ENCODE measurements at places on chromosomes 13 and 19.

GRCh38 chr19:6667114-6667627 lies 2.8 kb downstream of the TNFSF14 start:
- DNase-seq = no peak

GRCh38 chr19:13051557-13052165 lies 51.0 kb downstream of the LYL1 start:
- no peak for DNase-seq

- no peak for DNase-seq
These were observed 1.0 kb downstream of the FBL start for GRCh38 chr19:39845172-39845571.

GRCh38 chr19:15187026-15188007 lies 13.5 kb downstream of the NOTCH3 start:
- DNase-seq = no peak

DNA sequence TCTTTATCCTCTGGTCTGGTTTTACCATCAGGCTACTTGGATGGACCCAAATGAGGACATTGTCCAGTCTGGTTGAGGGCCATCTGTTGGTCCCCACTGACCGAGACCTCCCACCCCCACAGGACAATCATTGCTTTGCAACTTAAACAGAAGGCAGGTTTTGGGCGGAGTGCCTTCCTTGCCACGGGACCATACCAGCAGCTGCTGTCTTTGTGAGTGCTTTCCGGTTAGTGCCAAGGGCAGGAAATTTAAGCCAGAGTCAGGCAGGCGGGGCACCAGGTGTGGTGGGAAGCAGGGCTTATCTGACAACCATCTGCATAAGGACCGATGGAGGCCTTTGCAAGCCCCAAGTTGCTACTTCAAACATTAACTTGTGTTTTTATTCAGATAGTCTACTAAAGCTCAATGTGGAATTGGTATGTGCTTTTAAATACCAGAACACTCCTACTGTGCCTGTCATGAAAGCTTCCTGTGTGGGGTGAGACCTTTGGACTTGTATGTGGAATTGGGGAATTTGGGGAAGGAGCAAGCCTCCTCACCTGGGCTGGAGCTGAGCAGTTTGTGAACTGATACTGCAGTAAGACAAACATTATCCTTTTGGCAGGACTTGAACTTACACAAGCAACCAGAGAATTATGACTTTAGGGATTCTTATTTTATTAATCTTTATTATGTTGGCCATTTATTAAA lies 39.3 kb upstream of the UBE2L5 start:
- DNase-seq = no peak

- no peak for DNase-seq
These were observed 7.5 kb upstream of the MPV17L2 start for GRCh38 chr19:18185538-18185937.

GRCh38 chr19:30086916-30087315 lies 144.9 kb downstream of the URI1 start:
- no peak for DNase-seq

DNA sequence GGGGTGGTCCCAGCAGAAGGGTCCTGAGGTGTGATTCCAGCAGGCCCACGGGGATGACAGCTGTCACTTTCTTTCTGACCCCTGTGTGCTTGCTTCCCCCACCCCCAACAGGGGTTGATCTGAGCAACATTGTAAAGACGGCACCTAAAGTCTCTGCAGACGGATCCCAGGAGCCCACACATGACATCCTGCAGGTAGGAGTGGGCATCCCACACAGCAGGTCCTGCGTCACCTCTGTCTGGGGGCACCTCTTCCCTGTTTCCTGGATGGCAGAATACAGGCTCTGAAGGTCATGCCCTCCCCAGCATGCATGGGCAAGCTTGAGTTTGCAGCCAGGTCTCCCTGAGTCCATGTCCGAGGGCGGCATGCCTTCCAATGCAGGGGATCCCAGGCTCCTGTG lies 10.5 kb downstream of the ARMC6 start:
- DNase-seq = no peak

DNA sequence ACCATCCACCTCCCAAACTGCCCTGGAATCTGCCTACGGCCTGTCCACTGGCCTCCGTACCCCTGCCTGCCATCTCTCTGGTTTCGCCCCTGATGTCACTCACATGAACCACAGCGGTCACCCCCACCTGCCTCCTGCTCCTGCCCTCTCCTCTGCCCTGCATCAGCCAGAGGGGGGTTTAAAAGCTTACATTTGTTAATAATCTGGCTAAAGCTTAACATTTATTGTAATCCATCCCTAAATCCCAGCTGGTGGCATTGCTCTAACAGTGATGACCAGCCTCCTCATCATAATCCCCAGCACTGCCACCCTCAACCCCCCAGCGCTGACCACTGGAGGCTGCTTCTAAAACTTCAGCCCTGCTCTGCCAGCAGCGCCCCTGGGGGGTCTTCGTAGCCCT lies 38.9 kb downstream of the DNM2 start:
- no peak for DNase-seq

- no peak for DNase-seq
These were observed 1333.1 kb downstream of the EFNB2 start for GRCh38 chr13:105202354-105202753.

GRCh38 chr13:40981361-40981760 lies 37.8 kb downstream of the ELF1 start:
- DNase-seq = no peak

GRCh38 chr19:28636706-28637105 lies 576.2 kb downstream of the UQCRFS1 start:
- DNase-seq = no peak

DNA sequence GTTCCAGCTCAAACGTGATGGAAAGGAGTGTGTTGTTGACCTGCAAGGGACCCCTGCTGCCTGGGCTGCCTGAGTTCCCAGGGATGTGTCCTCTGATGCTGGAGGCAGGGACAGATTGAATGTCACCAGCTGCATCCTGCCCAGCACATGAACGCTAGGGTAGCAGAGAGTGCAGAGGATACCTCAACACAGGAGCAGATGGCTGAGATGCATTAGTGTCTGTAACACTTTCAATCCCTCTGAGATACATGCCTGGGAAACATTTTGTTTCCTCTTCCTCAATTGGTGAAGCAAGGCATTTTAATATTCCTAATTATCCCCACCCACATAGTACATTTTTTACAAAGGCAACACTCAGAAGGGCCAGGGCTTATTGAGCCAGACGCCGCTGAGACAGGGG lies 106.4 kb upstream of the UBL3 start:
- no peak for DNase-seq

- DNase-seq = no peak
These were observed 5.6 kb downstream of the MAN2B1 start for GRCh38 chr19:12660980-12661379.

DNA sequence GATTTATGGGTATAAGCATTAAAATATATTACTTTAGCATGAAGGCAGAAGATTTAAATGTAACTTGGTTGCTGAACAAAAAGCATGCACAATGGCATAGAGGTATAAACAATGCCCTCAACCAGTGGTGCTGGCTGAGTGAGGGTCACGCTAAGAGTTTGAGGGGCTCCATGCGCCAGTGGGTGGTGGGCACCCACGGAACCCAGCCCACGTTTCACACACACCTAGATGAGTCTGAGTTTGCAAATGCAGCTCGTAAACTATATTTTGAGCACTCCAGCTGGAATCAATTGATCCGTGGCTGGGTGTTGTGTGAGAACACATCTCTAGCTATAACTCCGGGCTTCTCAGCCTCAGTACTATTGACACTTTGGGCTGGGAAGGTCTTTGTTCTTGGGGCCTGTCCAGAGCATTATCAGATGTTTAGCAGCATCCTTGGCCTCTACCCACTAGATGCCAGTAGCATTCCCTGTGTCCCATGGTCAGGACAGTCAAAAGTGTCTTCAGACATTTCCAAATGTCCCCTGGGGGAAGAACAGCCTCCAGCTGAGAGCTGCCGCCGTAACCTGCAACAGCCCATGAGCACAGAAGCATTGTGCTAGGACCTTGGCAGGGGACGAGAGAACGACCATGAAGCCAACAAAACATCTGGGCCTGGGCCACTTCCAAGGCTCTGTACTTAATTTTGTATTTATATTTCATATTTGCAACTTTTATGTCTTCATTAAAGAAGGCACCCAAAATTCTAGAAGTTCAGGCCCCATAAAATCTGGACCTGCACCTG lies 108.1 kb upstream of the SOX1 start:
- no peak for DNase-seq

GRCh38 chr13:23921451-23921888 lies 24.2 kb upstream of the C1QTNF9B start:
- no peak for DNase-seq

DNA sequence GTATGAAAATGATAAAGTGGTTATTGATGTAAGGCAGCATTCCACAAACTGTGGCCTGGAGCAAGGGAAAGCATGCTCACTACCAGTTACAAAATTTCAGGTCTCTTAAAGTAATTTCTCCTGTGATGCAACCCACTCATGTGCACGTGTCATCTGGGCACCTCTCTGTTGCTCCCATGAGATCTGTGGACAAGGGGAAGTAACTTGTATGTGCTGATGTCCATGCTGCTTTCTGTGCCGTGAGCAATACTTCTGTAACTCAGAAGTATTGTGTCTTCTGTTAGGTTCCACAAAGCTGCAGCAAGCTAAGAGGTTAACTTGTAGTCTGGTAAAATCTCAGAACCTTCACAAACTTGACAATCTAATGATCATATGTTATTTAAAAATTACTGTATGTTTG lies 930.0 kb upstream of the SLITRK6 start:
- no peak for DNase-seq

DNA sequence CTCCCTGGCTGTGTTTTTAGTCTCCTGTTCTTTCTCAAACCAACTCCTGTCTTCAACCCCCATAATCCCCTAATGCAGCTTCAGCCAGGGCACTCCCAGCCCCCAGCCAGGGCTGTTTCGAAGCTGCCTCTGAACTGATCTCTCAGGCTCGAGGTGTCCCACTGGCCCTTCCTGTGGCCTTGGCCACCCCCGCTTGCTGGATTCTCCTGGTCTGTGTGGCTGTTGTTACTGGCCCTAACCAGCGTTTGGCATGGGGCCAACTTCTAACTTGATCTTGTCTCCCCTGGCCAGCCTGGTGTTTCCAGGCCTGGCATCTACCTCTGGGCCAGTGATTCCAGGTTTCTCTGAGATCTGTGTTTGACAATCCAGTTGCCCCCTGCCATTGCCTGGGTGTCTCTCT lies 11.0 kb downstream of the XAB2 start:
- no peak for DNase-seq

- DNase-seq = no peak
These were observed 8.3 kb downstream of the RPS19 start for GRCh38 chr19:41868120-41868988.

- no peak for DNase-seq
These were observed 6.9 kb downstream of the SYDE1 start for GRCh38 chr19:15114153-15114540.

- DNase-seq = no peak
These were observed 186.1 kb downstream of the GPC6 start for GRCh38 chr13:93412676-93413075.

GRCh38 chr13:97411984-97412383 lies 22.0 kb upstream of the RAP2A start:
- no peak for DNase-seq

DNA sequence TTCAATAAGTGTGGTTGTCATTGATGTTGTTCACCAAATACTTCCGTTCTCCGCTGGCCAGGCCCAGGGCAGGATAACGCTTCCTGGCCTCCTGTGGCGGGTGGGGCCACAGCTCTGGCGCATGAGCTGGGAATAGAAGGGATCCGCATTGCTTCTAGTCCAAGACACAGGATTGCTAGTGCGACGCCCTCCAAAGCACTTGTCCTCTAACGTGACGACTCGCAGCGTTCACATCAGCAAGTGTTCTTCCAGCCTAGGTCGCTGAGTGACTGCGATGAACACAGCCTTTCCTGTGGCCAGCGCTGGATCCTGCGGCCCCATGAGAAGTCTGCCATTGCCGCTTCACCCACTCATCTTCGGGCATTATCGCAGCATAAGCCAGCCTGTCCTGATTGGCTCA lies 39.4 kb downstream of the VSTM2B start:
- no peak for DNase-seq

DNA sequence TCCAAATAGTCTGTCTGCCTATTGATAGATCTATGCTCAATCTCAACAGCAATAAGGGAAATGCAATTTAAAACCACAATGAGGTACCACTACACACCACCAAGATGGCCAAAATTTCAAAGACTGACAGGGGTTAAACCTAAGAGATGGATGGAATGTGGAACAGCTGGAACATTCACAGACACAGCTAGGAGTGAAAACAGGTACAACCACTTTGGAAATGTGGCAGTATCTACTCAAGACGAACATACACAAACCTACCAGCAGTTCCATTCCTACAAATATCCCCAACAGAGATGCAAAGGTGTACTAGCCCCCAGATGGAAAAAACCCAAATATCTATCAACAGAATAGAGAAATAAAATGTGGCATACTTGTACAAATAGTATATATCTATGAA lies 86.4 kb downstream of the TSC22D1 start:
- DNase-seq = no peak

DNA sequence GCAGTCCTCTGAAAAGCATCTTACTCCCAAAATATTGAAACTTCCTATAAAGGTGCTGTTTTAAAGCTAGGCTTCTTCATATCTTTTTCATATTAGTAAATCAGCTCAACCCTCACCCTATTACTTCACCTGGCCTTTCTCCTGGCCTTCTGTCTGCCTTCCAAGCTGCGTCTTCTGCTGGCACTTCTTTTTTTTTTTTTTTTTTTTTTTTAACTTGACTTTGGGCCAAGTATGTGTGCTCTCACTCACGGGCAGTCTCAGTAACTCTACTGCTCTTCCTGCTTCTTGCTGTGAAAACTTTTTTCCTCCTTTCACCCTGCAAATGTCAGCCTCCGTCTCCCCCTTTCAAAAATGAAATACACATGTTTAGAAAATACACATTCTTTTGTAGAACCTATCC lies 41.2 kb upstream of the KCTD4 start:
- DNase-seq = no peak

DNA sequence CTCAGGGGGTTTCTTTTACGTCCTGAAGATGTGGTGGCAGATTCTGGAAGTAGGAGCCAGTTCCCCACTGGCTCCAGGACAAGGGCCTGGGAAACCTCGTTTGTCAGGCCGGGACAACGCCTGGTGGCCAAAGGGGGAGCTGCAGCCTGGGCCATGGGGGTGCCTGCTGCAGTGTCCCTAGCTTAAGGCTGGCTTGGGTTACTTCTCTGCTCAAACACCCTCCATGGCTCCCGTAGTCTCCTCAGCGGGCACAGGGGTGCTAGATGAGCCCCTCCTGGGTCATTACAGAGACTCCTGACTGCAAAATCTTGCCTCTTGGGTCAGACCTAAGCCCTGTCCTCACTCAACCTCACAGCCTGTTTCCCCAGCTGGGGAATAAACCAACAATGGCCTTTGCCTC lies 14.7 kb downstream of the CILP2 start:
- no peak for DNase-seq

DNA sequence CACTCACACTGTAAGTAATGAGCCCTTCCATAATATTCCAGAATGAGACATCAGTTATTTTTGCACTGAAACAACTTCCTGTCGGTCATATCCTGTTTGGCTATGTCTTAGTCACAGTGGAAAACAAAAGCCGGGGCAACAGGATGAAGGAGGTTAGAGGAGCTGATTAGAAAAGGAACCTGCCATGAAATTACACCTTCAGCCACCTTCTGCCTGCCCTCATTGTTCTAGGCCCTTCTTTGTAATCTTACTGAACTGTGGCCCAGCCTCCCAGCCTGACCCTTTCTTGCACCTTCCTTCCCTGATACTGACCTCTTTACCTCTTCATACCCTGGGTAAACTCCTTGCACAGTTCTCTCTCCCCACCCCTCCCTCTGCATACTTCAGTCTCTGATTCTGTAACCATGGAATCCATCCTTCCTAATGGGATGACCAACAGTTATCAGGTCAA lies 67.3 kb downstream of the DOCK9 start:
- no peak for DNase-seq

- no peak for DNase-seq
These were observed 5.4 kb upstream of the C19orf38 start for GRCh38 chr19:10842788-10843187.
